ENCODE measurements at places on chromosomes 6 and 20. TPM values are rescaled to one million over a fixed set of nuclear protein-coding genes. Genes with fewer than 3 reads are reported as not detected.

JAG1 gene
- 33.7 TPM for total RNA-seq

BPI gene
- not detected for total RNA-seq

FERMT1 gene
- total RNA-seq = 15.8 TPM

PPP1R14C gene
- 1.7 TPM for total RNA-seq

CLPSL2 gene
- 1.0 TPM for total RNA-seq

Data from A549 treated with Mapracorat at 1 μM for 4 hours (cell line).